Neural crest cell (in vitro differentiated cells): ENCODE measurements at places on chromosomes 2 and 18. TPM values are rescaled to one million over a fixed set of nuclear protein-coding genes. Genes with fewer than 3 reads are reported as not detected.

DNA sequence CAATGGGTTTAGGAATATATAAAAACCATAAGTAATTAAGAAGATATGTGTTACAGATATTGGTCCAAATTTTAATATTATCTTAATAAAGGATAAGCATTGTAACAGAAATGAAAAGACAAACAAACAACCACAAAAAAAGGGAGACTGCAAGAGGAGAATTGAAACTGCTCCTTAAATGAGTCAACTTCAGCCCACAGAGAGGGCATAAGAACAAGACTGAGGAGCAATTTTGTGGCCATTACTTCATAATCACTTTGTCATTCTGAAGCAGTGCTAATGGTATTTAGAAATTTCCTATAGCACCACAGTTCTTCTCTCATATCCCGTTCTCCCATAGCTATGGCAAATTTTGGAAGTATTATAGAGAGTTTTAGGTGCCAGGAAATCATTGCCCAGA, 193.2 kb upstream of the HNMT start:
- no peak for DNase-seq
- H3K36me3 ChIP-seq = no peaks in the 10 kb centered on the region
- H3K4me3 ChIP-seq = no peak overlapping the region
- no peak overlapping the region for H3K27ac ChIP-seq

PTPN4 gene
- 39.3 and 46.8 TPM in 2 replicates for total RNA-seq

DNA sequence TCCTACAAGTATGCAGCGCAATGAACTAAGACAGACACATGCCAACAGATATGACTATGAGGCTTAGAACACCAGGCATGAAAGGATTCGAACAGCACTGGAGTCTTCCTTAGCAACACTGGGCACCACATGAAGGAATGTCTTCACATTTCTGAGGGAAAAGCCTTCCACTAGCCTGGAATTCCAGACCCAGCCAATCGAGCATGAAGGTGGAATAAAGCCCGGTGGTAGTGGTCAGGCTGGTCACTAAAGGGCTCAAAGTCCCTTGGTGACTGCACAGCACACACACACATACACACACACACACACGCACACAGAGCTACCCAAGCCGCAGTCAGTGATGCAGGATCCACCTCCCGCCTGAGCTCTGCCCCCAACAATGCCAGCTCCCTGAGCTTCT, 19.7 kb upstream of the SFXN5 start:
- H3K4me1 ChIP-seq = peaks cover 28% of the 10 kb centered on the region
- no peaks in the 10 kb centered on the region for H3K36me3 ChIP-seq

RESP18 gene
- total RNA-seq = not detected in 2 replicates

- no peak overlapping the region for H3K4me3 ChIP-seq
- H3K4me1 ChIP-seq = no peaks in the 10 kb centered on the region
- DNase-seq = no peak
- H3K27me3 ChIP-seq = no peaks in the 10 kb centered on the region
- H3K36me3 ChIP-seq = no peaks in the 10 kb centered on the region
- H3K27ac ChIP-seq = no peak overlapping the region
Measured at GRCh38 chr18:26183395-26184112, 42.7 kb upstream of the TAF4B start.

ASAP2 gene
- 48.6 and 51.8 TPM in 2 replicates for total RNA-seq

XPO1 gene
- 233 and 238 TPM in 2 replicates for total RNA-seq

GRCh38 chr2:28545590-28546200, 49.8 kb downstream of the PLB1 start:
- no peak for DNase-seq
- no peaks in the 10 kb centered on the region for H3K27me3 ChIP-seq
- H3K4me1 ChIP-seq = peaks cover 32% of the 10 kb centered on the region
- H3K4me3 ChIP-seq = no peak overlapping the region

DNA sequence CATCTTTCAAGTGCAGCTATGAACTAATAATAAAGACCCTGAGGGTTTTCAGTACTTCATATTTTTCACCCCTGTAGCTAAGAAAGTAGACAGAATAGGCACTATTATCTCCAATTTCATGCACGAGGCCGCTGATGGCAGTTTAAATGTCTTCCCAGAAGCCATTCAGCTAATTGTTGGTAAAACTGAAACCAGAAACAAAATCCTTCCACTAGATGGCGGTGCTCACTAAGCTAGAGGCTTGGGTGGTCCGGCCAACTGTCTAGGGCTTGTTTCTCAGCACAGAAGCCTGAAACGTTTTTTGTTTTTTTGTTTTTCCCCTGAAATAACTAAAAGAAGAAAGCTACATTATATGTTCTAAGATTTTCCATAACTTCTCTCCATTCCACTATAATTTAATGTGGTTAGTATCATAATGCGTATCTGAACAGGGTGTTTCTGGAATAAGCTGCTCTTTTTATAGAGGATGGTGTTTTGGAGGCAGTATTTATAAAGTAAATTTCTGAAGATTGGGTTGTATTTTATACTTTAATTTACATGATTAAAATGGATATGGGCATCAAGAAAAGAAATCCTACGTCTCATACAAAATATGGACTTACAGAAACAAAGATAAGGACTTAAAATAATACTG, 159.4 kb downstream of the PIK3C3 start:
- H3K4me1 ChIP-seq = peaks cover 16% of the 10 kb centered on the region
- H3K27ac ChIP-seq = no peak overlapping the region
- H3K36me3 ChIP-seq = no peaks in the 10 kb centered on the region
- no peak overlapping the region for H3K4me3 ChIP-seq

DNA sequence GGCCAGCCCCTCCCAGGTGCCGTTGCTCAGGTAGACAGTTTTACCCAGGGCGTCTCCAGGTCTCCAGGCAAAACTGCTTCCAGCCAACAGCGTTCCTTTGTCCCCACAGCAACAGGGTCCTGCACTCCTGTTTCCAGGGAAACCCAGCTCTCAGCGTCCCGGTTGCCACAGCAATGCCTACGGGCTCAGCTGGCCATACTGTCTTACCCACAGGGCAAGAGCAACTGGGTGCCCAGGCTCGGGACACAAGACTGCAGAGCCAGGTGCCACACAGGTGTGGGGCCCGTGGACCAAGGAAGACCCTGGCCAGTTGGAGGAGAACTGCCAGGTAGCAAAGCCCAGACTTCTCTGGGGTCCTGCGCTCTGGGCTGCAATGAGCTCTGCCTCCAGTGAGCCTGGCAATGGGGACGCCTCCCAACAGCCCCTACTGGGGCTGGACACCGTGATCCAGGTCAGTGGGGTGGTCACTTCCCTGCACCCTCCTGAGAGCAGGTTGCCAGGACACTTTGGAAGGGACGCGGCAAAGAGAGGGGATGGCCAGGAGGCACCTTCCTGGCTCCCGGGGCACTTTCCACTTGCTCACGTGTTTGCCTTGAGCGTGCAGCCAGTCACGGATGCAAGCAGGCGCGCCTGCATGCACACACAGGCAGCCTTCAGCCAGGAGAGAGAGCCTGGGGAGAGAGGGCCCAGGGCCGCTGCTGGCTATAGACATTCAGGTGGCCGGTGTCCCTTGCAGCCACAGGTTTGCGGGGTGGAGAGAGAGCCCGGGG, at the start of gene CROCC2:
Gene CROCC2 (plus strand): TSS at position 196 of the 770 bp plus-strand sequence. CDS start 178 bp downstream, at position 374.
- DNase-seq = no peak
- peaks cover 16% of the 10 kb centered on the region for H3K27me3 ChIP-seq
- H3K4me1 ChIP-seq = no peaks in the 10 kb centered on the region
- peak within 1 kb of the TSS; percentile 12 for H3K27ac ChIP-seq

CCDC102B gene
- 6.5 and 7.5 TPM in 2 replicates for total RNA-seq

DNA sequence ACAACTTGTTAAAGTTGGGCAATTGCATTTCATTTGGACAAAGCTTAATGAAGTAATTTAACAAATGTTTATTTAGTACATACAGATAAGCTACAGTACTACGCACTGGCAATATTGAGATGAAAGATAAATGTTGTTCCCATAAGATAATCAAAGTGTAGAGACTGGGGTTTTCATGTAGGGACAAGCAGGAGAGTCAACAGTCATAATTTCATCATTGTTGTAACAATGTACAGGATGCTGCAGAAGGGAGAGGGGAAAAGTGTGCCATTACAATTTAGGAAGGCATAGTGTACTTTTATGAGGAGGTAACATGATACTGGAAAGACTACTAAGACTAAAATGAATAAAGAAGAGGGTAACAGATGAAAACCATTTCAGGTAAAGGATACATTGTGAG, 441.6 kb downstream of the ERBB4 start:
- H3K4me3 ChIP-seq = no peak overlapping the region
- H3K4me1 ChIP-seq = no peaks in the 10 kb centered on the region
- DNase-seq = no peak
- H3K36me3 ChIP-seq = no peaks in the 10 kb centered on the region
